ENCODE measurements at places on chromosomes 12 and 14.

- DNase-seq = no peak
Observed at GRCh38 chr12:77835969-77836368, 5.3 kb downstream of the NAV3 start.

GRCh38 chr12:93571925-93572711, at the start of gene SOCS2:
Gene SOCS2, plus strand, starts transcription at chr12:93572675. Its CDS starts 223 bp downstream, at chr12:93572898.
- peak; percentile 61 for DNase-seq

- no peak for DNase-seq
Observed at GRCh38 chr12:117792471-117792870, 176.3 kb downstream of the KSR2 start.

GRCh38 chr12:113663396-113663795, 191.7 kb upstream of the LHX5 start:
- DNase-seq = no peak

DNA sequence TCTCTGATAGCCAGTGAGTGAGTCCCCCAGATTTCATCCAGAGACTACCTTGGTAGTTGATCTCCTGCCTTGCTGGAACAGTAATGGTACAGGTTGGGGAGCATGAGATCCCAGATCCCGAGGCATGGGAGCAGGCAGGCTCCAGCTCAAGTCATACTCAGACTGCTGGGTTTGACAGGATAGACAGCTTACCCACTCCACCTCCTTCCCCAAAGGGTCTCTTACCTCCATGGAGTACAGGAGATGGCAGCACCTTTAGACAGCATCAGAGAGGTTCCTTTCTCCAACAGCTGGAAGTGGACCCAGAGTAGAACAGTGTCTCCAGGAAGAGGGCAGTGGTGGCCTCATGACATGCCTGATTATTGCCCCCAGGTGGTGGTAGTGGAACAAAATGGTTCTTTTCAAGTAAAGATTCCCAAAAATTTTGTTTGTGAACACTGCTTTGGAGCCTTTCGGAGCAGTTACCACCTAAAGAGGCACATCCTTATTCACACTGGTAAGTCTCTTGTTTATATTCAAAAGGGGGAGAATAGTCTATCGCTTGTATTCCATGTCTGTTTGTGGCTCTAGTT, 4.9 kb upstream of the CSAD start:
- DNase-seq = peak; percentile 52

- no peak for DNase-seq
Observed at GRCh38 chr14:94285158-94285557, 7.9 kb downstream of the SERPINA10 start.

DNA sequence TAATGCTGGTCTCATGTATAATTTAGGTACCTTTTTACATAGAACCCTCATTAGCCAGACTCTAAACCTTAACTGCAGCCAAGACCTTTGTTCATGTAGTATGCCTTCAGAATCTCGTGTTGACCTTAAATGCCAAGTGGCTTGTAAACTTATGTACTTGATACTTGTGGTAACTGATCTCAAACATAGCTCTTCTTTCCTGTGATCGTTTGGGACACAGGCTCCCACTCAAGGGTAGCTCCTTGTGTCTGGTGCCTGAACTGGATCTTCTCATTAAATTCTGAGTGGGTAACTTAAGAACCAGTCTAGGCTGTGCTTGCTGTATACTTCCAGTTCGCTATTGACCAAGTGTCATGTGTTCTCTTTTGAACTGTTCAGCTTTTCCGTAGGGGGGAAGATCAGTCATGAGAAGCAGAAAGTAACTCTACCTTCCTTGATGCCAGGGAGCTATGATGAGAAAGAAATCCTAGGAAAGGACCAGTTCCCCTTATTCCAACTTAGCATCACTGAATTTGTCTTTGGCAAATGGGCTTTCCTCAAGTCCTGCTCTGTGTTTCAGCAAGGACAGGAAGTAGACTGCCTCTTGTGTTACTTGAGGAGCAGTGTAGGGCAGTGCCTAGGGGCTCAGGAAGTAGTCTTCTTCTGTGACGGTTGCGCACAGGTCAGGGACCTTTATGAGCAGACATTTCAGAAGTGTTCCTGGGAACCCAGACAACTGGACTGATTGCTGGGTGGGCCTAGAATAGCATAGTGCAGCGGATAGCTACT, 2.5 kb downstream of the LGALS3 start:
- no peak for DNase-seq

DNA sequence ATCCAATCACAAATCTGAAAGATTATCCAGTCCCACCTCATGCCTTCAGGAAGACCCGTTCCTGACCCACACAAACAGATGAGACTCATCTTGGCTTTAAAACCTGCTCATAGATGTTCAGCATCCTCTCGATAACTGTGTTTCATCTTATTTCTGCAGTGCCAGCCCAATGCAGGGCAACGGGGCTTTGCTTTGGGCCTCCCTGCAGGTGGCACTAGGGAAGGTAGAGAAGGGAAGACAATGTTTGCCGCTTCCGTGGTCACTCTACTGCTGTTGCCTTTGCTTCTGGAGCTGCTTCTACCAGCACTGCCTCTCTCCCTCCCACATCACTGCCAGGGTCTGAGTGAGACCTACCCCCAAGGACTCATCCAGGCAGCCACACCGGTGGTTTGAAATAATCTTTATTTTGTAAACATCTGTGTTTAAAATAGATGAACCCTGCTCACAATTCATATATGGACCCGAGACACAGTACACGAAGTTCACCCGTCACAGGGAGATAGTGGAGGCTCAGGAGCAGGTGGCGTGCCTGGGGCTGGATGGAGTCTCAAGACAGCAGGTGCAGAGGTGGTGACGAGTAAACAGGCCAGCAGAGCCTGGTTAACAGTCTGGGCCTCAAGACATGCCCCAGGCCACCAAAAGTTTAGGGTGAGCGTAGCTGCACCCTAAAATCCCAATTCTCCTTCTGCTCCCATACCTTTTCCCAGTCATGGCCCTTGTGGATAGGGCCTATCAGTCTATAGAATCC, 3.1 kb upstream of the GPX2 start:
- peak; percentile 33 for DNase-seq

GRCh38 chr12:124713436-124714082, 146.1 kb upstream of the NCOR2 start:
- DNase-seq = peak; percentile 81

DNA sequence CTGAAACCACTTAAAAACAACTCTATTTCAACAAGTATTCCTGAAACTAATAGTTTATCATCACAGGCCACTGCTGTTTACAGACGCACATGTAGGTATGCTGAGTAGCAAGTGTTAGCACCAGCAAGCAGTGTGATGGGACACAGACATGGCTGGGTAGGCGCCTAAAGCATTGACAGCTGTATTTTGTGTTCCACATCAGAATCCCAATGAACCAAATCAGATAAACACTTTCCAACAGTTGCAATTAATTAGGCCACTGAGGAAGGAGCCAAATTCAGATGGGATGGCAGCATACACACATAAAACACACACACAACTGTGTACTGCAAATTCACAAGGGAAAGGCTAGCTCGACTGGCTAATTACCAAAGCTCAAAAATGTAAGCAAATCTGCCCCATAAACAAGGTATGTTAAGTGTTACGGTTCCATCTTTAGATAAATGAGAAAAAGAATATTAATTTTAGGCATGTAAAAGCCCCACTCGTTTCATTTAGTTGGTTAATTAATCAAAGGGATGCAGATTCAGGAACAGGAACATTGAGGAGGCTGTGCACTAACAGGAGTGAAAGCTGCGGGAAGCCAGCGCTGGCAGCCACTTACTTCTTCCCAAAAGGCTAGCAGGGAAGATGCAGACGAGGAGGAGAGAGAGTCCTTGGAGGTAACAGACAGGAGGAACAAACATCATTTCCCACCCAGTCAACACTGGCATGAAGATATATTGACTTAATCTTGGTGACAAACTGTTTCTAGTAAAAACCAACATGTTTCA, 33.4 kb downstream of the AMN start:
- DNase-seq = no peak

DNA sequence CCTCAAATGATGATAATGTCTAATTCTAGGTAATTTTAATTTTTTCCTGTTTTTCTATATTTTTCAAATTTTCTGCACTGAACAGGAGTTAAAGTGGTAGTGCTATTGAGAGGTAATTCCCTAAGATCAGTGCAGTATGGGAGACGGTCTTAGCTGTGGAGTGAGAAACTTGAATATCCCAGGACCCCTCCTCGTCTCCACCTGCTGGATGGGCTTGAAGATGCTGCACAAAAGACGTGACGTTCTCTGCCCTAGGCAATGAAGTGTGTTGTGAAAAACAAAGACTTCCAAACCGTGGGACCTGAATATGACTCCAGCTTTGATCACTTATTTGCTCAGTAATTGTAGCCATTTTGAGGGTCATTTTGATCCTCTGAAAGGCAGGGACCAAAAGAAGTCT, 298.1 kb downstream of the VRK1 start:
- no peak for DNase-seq

DNA sequence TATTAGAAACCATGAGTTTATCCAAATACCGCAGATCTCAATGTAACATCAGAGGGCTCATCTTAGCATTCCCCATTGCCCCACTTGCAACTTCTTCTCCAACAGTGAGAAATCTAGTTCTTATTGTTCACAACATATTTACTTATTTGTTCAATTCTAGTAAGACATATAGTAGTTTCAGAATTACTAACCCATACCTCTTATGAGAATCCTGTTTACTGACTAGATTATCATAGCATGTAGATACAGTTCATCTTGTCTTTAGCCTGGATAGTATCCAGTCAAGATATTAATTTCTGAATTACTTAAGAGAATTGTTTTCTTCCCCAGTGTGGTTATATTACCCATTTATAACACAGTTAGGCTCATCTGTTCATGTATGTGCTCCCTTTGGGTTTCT, 80.6 kb downstream of the NIN start:
- no peak for DNase-seq

DNA sequence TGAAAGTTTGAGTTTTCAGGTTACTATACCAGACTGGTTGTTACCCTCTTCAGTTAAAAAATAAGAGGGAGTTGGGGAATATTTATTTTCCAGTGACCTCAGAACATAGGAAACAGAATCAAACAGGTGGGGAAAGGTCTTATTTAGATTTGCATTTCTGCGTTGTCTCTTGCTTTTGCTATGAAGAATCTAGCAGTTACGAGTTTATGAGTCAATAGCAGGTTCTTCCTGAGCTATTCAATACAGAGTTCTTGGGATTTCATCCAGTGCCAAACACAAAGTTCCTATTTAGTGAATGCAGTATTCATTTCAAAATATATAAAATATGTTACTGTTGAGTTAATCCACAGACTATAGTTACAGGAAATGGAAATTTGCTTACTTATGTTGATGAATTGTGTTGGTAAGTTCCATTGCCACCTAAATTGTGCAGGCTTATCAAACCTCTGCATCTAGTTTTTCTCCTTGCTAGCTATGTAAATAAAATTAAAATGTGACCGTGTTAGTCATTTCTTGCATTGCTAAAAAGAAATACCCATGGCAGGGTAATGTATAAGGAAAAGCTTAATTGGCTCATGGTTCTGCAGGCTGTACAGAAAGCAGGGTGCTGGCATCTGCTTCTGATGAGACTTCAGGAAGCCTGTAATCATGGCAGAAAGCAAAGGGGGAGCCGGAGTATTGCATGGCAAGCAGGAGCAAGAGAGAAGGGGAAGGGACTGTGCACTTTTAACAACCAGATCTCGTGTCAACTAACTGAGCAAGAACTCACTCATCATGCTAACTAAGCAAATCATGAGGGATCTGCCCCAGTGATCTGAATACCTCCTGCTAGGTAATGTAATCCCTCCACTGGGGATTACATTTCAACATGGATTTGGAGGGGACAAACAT, 110.2 kb downstream of the KTN1 start:
- no peak for DNase-seq

DNA sequence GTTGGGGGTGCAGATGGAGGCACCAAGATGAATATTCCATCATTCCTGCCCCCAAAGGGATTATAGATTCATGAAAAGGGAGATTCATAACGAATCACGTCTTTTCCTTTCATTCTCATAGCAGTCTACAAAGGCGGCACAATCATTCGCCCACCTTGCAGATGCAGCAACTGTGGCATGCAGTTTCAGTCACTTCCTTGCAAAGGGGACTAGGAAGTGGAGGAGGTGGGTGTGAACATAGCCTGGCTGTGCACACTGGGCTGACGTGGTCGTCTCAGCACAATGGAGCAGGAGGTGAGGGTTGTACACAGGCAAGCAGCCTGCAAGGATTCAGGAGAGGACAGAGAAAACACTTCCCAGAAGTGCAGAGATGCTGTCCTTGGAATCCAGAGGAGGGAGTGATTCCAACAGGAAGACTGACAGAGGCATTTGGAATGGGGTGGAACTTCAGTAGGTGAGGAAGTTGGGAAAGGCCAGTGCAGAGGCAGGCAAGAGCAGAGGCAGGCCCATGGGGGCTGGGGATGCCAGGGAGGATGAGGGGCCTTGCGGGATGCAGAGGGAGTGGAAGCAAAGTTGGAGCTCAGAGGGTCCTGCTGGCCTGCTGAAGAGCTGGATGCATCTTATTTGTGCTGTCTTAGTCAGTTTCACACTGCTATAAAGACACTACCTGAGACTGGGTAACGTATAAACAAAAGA, 21.9 kb upstream of the PPP2R5C start:
- DNase-seq = no peak

- no peak for DNase-seq
Observed at GRCh38 chr14:97036086-97036852, 239.1 kb downstream of the VRK1 start.

DNA sequence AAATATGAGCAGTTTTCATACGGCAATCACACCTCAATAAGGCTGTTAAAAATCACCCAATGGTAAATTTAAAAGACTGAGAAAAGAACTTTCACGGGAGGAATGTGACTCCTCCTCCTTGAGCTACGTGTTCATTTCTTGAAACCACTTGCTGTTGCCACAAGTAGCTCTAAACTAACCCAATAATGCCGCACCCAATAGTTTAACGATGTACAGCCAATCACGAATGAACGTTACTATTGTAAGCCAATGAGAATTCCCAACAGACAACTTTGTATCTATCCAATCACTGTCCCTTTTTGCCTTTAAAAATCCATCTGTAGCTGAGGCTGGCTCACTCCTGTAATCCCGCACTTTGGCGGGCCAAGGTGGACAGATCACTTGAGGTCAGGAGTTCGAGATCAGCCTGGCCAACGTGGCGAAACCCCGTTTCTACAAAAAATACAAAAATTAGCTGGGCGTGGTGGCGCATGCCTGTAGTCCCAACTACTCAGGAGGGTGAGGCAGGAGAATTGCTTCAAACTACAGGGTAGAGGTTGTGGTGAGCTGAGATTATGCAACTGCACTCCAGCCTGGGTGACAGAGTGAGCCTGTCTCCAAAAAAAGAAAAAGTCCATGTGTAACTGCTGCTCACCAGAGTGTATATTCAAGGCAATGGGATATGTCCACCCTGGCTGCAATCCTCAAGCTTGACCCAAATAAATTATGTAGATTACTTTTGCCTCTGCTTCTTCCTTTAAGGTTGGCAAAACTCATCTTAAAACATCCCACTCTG, 24.4 kb upstream of the BTBD6 start:
- DNase-seq = no peak

GRCh38 chr12:31890295-31891285, 68.6 kb upstream of the RESF1 start:
- DNase-seq = no peak

GRCh38 chr12:89033062-89033461, 319.2 kb downstream of the DUSP6 start:
- DNase-seq = no peak
